ENCODE measurements at places on chromosomes 6 and 20. TPM values are rescaled to one million over a fixed set of nuclear protein-coding genes. Genes with fewer than 3 reads are reported as not detected.
A peak's percentile ranks its signal among the peaks of the same experiment; 100 is the strongest.

DNA sequence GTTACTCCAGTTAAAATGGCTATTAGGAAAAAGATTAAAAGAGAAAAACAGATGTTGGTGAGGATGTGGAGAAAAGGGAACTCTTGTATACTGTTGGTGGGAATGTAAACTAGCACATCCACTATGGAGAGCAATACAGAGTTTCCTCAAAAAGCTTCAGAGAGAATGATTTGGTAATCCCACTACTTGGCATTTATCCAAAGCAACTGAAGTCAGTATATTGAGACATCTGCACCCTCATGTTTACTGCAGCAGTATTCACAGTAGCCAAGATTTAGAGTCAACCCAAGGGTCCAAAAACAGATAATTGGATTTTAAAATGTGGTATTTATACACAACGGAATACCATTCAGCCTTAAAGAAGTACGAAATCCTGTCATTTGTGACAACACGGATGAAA lies 469.5 kb downstream of the QKI start:
- H3K27ac ChIP-seq = no peak overlapping the region
- no peaks in the 10 kb centered on the region for H3K4me1 ChIP-seq
- peaks cover 8% of the 10 kb centered on the region for H3K27me3 ChIP-seq
- no peaks in the 10 kb centered on the region for H3K36me3 ChIP-seq
- H3K4me3 ChIP-seq = no peak overlapping the region
- DNase-seq = no peak

GRCh38 chr6:11712760-11713159 lies 65.8 kb downstream of the ADTRP start:
- no peaks in the 10 kb centered on the region for H3K27me3 ChIP-seq
- no peak overlapping the region for H3K4me3 ChIP-seq
- DNase-seq = peak; percentile 32
- no peaks in the 10 kb centered on the region for H3K36me3 ChIP-seq
- peaks cover 28% of the 10 kb centered on the region for H3K4me1 ChIP-seq

GRCh38 chr6:32132110-32132509 lies 2.0 kb upstream of the FKBPL start:
- DNase-seq = no peak
- no peaks in the 10 kb centered on the region for H3K27me3 ChIP-seq
- peaks cover 29% of the 10 kb centered on the region for H3K4me1 ChIP-seq
- H3K27ac ChIP-seq = no peak overlapping the region

- H3K4me1 ChIP-seq = no peaks in the 10 kb centered on the region
- H3K27me3 ChIP-seq = peaks cover 40% of the 10 kb centered on the region
- no peak overlapping the region for H3K27ac ChIP-seq
- no peak overlapping the region for H3K4me3 ChIP-seq
- H3K36me3 ChIP-seq = no peaks in the 10 kb centered on the region
Observed at GRCh38 chr20:37627060-37627766, 66.6 kb upstream of the CTNNBL1 start.

DNA sequence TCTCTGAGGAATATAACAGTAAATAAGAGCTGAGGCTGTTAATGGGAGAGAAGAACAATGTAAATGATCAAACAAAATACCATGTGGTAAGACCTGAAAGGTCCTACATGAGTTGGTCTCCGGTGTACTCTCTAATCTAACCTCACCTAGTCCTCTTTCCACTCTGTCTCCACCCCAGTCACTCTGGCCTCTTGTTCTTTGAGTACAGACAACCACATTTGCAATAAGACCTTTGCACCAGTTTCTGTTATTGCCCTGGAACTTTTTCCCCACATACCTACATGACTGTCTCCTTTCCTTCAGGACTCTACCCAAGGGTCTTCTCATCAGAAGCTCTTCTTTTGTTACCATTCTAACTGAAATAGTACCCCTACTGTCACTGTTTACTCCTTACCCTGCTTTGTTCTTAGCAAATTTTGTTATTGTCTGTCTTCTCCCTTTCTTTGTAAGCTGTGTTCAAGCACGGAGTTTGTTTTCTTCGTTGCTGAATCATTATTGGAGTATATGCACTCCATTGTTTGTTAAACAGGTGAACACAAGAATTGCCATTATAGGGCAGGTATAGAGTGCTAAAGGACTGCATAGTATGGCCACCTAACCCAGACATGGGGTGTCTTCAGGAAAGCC lies 37.3 kb downstream of the MAPK14 start:
- peaks cover 28% of the 10 kb centered on the region for H3K4me1 ChIP-seq
- no peak overlapping the region for H3K27ac ChIP-seq
- peaks cover 12% of the 10 kb centered on the region for H3K36me3 ChIP-seq
- no peaks in the 10 kb centered on the region for H3K27me3 ChIP-seq

GRCh38 chr6:30615219-30615957 lies 1.7 kb downstream of the PPP1R10 start:
- H3K27me3 ChIP-seq = no peaks in the 10 kb centered on the region
- peak overlapping the region; percentile 100 for H3K27ac ChIP-seq
- H3K4me3 ChIP-seq = peak overlapping the region; percentile 97
- peaks cover 29% of the 10 kb centered on the region for H3K36me3 ChIP-seq
- peaks cover 41% of the 10 kb centered on the region for H3K4me1 ChIP-seq

- H3K27ac ChIP-seq = no peak overlapping the region
- H3K36me3 ChIP-seq = peaks cover 39% of the 10 kb centered on the region
- DNase-seq = no peak
- peaks cover 9% of the 10 kb centered on the region for H3K4me1 ChIP-seq
Observed at GRCh38 chr6:111353912-111354462, 129.0 kb downstream of the REV3L start.

- peaks cover 20% of the 10 kb centered on the region for H3K36me3 ChIP-seq
- no peaks in the 10 kb centered on the region for H3K4me1 ChIP-seq
- no peak for DNase-seq
- H3K27ac ChIP-seq = no peak overlapping the region
- peaks cover 10% of the 10 kb centered on the region for H3K27me3 ChIP-seq
Observed at GRCh38 chr20:64277571-64278316, 22.2 kb downstream of the PCMTD2 start.

DNA sequence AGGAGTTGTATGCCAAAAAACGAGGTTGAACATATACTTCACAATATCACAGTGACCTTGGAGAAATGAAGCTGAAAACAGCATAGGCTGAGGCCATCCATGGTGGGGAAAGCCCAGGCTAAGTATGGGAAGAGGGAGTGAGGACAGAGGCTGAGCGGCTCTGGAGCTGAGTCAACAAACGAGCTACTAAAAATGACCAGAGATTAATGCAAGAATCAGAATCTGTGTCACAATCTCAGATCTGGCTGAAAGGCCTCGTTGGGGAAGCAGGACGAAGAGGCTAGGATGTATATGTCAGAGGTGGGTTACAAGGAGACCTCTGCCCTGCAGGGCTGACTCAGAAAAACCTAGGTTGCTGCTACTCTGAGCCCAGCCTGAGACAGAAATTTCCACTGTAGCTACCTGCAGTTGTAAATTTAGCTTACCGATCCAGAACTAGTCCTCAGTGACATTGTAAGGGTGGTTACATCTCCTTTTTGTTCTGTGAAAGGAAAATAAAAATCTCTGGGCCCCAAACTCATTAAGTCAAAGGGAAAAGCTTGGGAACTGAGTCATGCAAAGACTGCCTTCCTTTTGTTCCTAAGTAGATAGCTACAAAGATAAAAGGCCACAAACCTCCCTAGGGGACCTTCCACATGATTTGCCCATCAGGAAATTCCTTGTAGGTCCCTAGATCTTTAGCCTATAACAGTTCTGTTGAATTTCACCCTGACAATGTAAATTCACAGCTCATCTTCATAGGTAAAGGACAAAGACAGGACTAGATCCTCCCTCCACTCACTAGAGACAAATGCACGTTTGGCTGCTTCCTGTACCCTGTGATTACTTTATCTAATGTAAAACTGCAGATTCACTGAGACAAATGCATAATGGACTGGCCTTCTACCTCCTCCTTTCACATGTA lies 8.5 kb upstream of the TUBB2A start:
- peaks cover 15% of the 10 kb centered on the region for H3K4me1 ChIP-seq
- H3K4me3 ChIP-seq = no peak overlapping the region
- no peaks in the 10 kb centered on the region for H3K27me3 ChIP-seq
- no peaks in the 10 kb centered on the region for H3K36me3 ChIP-seq
- no peak overlapping the region for H3K27ac ChIP-seq
- no peak for DNase-seq

DNA sequence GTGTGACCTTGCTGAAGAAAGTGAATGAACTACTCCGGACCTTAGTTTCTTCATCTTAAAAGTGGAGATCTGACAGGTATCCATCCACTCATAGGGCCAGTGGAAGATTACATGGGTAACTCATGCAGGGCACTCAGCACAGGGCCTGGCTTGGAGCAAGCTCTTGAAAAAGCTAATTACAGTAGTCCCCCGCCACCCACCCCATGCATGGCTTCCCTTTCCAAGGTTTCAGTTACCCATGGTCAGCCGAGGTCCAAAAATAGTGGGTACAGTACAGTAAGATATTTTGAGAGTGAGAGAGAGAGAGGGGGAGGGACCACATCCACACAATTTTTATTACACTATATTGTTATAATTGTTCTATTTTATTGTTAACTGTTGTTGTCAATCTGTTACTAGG lies 7.1 kb upstream of the PMEPA1 start:
- no peaks in the 10 kb centered on the region for H3K36me3 ChIP-seq
- H3K4me3 ChIP-seq = no peak overlapping the region
- no peak for DNase-seq
- H3K27ac ChIP-seq = no peak overlapping the region

- H3K36me3 ChIP-seq = no peaks in the 10 kb centered on the region
- no peak overlapping the region for H3K4me3 ChIP-seq
- no peaks in the 10 kb centered on the region for H3K27me3 ChIP-seq
- H3K27ac ChIP-seq = no peak overlapping the region
Observed at GRCh38 chr20:24568842-24569241, 99.4 kb downstream of the SYNDIG1 start.

DNA sequence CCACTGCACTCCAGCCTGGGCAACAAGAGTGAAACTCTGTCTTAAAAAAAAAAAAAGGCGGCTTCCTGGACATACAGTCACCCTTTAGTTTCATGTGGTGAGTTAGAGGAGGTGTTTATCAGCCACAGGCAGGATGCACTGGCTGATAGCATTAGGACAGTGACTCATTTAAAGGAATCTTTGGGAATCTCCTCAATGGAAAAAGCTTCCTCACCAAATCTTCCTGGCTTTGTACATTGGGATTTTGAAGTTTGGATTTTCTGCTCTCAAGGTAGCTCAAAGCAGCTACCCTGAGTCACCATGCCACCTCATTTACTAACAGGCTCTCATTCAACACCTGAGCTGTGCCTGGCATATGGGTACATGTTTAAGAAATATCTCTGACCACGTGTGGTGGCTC lies 20.2 kb downstream of the PRPH2 start:
- no peak overlapping the region for H3K27ac ChIP-seq
- no peak overlapping the region for H3K4me3 ChIP-seq
- H3K27me3 ChIP-seq = no peaks in the 10 kb centered on the region
- H3K36me3 ChIP-seq = peaks cover 2% of the 10 kb centered on the region
- no peaks in the 10 kb centered on the region for H3K4me1 ChIP-seq

DNA sequence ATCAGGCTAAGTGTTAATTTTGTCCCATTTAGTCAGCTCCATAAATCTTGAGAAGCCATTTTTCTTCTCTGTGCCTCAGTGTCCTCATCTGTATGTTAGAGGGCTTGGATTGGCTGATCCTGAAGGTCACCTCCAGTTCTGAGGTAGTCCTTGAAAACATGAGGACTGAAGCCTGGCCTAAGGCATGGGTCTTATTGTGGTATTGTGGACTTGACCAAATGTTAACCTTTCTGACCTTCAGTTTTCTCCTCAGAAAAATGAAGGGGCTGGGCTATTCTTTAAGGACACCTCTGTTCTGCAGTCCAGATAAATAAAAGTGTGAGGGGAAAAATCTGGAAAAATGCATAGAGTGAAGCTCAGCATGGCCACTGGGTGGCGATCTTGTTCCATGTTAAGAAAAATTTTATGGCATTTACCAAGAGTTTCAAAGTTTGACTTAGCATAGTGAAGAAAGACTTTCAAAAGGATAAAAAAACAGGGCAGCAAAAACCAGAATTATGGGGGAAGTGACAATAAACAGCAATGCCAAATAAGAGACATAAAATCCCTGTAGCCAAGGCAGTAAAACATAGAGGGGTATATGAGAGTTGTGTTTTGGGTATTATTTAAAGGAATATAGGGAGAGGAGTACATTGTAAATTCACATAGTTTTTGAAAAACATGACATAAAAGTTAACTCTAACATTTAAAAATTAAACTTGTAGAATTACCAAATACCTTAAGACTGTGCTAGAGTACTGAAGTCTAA lies 13.2 kb upstream of the TFB1M start:
- no peak overlapping the region for H3K4me3 ChIP-seq
- H3K36me3 ChIP-seq = no peaks in the 10 kb centered on the region
- peaks cover 12% of the 10 kb centered on the region for H3K4me1 ChIP-seq
- H3K27me3 ChIP-seq = no peaks in the 10 kb centered on the region

- H3K27ac ChIP-seq = no peak overlapping the region
- H3K36me3 ChIP-seq = no peaks in the 10 kb centered on the region
- H3K27me3 ChIP-seq = peaks cover 88% of the 10 kb centered on the region
- no peak overlapping the region for H3K4me3 ChIP-seq
- H3K4me1 ChIP-seq = peaks cover 25% of the 10 kb centered on the region
Observed at GRCh38 chr20:21104466-21104761, 1.7 kb downstream of the LINC00237 start.

DNA sequence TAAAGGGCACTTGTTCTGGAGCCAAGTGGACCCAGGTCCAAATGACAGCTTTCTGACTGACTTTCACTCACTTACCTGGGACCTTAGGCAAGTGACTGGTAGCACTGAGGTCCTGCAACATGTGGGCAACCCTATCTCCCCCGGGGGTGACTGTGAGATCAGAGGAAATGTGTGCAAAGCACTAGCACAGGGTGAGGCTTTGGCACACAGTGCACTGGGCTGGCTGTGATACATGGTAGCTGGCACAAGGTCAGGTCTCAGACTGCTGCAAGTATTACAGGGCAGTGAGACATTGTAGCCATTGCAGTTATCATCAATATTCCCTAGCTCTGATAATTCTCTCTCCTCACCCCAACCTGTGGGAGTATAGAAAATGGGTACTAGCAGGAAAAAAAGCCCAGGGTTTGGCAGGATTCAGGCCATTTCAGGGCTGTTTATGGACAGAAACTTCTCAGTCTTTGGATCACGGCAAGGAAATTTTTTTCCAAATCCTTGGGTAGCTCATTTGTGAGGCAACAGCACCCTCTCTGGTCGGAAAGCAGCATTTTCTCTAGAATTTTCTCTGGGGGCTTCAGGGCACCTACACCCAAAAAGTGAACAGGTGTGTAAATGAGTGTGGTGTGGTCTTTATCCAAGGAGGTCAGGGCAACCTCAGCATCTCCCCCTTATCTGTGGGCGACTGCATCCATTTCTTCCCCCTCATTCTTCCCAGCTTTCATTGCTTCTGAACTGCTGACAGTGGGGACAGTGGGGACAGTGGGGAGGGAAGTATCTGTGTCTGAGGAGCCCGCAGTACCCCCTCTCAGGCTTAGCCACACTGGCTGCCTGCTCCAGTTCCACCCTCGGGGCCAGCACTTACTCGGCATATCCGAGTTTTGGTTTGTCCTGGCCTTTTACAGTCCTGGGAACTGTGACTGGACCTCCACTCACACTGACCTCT lies 148.7 kb upstream of the PHACTR3 start:
- H3K27me3 ChIP-seq = no peaks in the 10 kb centered on the region
- peaks cover 18% of the 10 kb centered on the region for H3K4me1 ChIP-seq
- no peak for DNase-seq
- no peak overlapping the region for H3K4me3 ChIP-seq
- no peak overlapping the region for H3K27ac ChIP-seq

Gene SMLR1
- not detected for total RNA-seq

Gene GLP1R
- total RNA-seq = not detected

Gene HTR1B
- 11.4 TPM for total RNA-seq

Gene PRPH2
- total RNA-seq = not detected

Gene FOXC1
- total RNA-seq = 106 TPM

Gene OR2B6
- not detected for total RNA-seq

Gene FAM83B
- total RNA-seq = 0.64 TPM

Gene MYLK2
- total RNA-seq = 0.10 TPM

Gene TREM2
- not detected for total RNA-seq

Gene MLIP
- not detected for total RNA-seq

Gene LY6G6D
- not detected for total RNA-seq

Data from osteocyte (in vitro differentiated cells).